ENCODE measurements at places on chromosomes 7 and 10. TPM values are rescaled to one million over a fixed set of nuclear protein-coding genes. Genes with fewer than 3 reads are reported as not detected.

The MSMB gene
- not detected for polyA plus RNA-seq

The ENTPD1 gene
- polyA plus RNA-seq = not detected

The UCN3 gene
- polyA plus RNA-seq = not detected

The TFPI2 gene
- 4.6 TPM for polyA plus RNA-seq

The MEOX2 gene
- 79.8 TPM for polyA plus RNA-seq

The LANCL2 gene
- not detected for polyA plus RNA-seq

The THSD7A gene
- polyA plus RNA-seq = 4.0 TPM

The CTBP2 gene
- 44.0 TPM for polyA plus RNA-seq

The CALCR gene
- polyA plus RNA-seq = 11.8 TPM

The CLCN1 gene
- 2.0 TPM for polyA plus RNA-seq

The FAM237B gene
- polyA plus RNA-seq = not detected

The ACBD7 gene
- 1.7 TPM for polyA plus RNA-seq

The CTTNBP2 gene
- not detected for polyA plus RNA-seq

The TMEM225B gene
- polyA plus RNA-seq = not detected

The ANKRD7 gene
- polyA plus RNA-seq = 0.26 TPM

The ATG9B gene
- 0.84 TPM for polyA plus RNA-seq

The TSPAN12 gene
- 60.7 TPM for polyA plus RNA-seq

The MBL2 gene
- polyA plus RNA-seq = not detected

The HIP1 gene
- polyA plus RNA-seq = 19.1 TPM

The TMEM229A gene
- polyA plus RNA-seq = 0.11 TPM

The ATOH7 gene
- polyA plus RNA-seq = not detected

DNA sequence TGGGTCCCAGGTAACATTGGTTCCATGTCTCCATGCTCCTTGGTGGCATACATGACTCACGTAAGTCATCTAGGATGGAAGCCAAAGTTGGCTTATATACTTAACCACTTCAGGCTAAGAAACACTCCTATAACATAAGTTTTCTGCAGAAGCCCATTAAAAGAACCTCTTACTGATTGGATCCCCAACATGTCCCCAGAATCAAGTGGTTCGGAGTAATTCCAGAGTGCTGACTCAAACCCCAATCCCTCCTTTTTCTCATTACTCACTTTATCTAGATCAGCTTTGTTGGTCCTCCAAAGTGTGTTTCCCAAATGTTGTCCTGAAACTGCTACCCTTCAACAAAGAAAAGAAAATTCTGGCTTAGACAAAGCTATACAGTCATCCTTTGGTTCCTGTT lies 10.1 kb upstream of the ATOH7 start:
- DNase-seq = no peak

DNA sequence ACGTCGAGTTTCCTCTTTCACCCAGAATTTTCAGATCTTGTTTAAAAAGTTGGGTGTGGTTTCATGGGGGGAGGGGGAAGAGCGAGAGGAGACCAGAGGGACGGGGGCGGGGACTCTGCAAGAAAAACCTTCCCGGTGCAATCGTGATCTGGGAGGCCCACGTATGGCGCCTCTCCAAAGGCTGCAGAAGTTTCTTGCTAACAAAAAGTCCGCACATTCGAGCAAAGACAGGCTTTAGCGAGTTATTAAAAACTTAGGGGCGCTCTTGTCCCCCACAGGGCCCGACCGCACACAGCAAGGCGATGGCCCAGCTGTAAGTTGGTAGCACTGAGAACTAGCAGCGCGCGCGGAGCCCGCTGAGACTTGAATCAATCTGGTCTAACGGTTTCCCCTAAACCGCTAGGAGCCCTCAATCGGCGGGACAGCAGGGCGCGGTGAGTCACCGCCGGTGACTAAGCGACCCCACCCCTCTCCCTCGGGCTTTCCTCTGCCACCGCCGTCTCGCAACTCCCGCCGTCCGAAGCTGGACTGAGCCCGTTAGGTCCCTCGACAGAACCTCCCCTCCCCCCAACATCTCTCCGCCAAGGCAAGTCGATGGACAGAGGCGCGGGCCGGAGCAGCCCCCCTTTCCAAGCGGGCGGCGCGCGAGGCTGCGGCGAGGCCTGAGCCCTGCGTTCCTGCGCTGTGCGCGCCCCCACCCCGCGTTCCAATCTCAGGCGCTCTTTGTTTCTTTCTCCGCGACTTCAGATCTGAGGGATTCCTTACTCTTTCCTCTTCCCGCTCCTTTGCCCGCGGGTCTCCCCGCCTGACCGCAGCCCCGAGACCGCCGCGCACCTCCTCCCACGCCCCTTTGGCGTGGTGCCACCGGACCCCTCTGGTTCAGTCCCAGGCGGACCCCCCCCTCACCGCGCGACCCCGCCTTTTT lies at the start of gene VIM:
Gene VIM, plus strand, starts transcription at position 151 of the 925 bp plus-strand sequence. CDS start 1,182 bp downstream, outside the sequence.
- DNase-seq = peak; percentile 94

- no peak for DNase-seq
Observed at GRCh38 chr7:7686811-7687508, 31.4 kb downstream of the RPA3 start.

- no peak for DNase-seq
Observed at GRCh38 chr10:11742009-11742778, at the start of gene ECHDC3. Gene ECHDC3, plus strand, starts transcription at chr10:11742382. Its CDS starts 195 bp downstream, at chr10:11742577.

DNA sequence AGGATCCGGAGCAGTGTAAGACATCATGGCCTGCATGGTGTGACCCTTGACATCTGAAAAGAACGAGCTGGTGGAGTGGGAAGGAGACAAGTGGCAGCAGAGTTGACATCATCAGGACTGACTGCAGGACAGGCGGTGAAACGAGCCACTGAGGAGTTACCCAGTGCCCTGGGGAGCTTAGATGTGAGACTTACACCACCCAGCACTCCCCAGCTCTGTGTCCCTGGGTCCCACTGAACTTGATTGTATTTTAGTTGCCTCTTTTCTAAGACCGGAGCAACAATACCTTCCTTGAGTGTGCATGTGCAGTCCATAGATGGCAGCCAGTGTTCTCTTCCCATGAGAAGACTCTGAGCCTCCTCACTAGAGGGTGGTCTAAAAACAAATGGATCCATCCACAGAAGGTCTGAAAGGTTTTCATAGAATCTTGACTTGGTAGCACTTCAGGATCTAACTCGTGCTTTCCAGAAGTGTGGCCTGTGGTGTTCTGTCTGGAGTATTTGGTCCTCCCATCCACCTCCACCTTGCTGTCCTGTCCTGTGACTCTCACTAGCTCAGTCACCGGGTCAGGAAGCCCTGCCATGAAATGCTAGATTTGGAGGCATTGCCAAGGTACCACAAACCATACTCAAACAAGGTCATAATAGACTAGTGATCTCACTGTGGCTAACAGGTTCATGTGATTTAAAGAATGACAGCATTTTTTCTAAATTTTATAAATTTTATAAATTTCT lies 59.0 kb downstream of the IKZF1 start:
- DNase-seq = no peak

- DNase-seq = peak; percentile 31
Observed at GRCh38 chr7:16067711-16068110, 353.6 kb downstream of the CRPPA start.

- peak; percentile 52 for DNase-seq
Observed at GRCh38 chr10:86688398-86688921, 20.1 kb downstream of the LDB3 start.

DNA sequence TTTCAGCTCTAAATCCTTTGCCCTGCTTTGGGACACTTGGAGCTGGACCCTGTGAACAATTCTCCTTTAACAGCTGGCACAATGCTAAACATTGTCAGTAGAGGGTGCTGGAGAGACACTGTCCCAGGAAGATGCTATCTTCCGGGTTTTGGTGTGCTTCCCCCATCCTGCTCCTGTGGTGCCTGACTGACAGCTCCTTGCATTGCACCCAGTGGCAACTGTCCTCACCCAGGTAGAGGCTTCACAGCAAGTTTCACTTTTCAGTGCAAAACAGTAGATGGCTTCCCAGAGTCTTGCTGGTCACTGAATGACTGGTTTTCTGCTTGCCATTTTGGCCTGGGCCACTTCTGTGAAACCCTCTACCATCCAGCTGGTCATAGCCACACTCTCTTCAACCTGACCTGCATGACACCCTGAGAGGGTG lies 77.3 kb downstream of the CDC14C start:
- no peak for DNase-seq

GRCh38 chr10:11563936-11564335 lies 47.5 kb downstream of the USP6NL start:
- no peak for DNase-seq

GRCh38 chr10:129344731-129345355 lies 122.2 kb upstream of the MGMT start:
- no peak for DNase-seq

DNA sequence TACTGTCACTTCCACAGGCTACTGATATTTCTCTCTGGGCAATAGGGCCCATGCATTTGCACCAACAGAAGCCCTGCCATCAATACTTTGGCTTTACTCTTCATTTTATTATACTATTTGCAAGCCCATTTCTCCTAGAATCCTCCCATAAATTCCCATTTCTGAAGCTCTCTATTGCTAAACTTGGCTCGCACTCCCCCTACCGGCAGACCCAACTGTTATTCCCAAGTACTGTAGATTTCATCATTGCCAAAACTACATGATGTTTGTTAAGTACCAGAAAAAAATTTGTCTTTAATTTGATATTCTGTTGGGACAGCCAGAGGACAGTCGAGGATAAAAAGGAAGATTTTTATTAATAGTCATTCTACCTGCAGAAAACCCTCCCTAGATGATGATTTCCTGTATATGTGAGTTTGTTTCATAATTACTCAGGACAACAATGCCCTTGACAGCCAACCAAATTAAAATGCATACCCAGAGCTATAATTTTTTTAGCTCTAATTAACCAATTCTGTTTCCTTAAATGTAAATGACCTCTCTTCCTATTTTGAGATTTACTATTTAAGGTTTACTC lies 298.6 kb downstream of the REEP3 start:
- peak; percentile 66 for DNase-seq

DNA sequence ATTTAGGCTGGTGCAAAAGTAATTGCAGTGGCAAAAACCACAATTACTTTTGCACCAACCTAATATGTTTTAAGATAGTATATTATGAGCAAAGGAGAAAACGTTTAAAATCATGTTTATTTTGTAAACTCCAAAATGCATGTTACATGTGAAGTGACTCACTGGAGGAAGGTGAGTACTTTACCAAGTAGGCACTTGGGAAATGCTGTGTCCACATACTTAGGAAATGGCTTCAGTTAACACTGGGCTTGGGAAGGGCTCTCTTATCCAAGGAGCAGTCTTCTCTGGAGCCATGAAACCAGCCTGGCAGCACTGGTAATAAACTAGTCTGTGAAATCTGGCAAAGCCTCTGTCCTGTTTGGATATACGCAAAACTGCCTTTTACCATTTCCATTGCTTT lies 4.4 kb downstream of the RPS24 start:
- DNase-seq = no peak

- no peak for DNase-seq
Observed at GRCh38 chr7:44305564-44306507, 19.6 kb downstream of the CAMK2B start.

DNA sequence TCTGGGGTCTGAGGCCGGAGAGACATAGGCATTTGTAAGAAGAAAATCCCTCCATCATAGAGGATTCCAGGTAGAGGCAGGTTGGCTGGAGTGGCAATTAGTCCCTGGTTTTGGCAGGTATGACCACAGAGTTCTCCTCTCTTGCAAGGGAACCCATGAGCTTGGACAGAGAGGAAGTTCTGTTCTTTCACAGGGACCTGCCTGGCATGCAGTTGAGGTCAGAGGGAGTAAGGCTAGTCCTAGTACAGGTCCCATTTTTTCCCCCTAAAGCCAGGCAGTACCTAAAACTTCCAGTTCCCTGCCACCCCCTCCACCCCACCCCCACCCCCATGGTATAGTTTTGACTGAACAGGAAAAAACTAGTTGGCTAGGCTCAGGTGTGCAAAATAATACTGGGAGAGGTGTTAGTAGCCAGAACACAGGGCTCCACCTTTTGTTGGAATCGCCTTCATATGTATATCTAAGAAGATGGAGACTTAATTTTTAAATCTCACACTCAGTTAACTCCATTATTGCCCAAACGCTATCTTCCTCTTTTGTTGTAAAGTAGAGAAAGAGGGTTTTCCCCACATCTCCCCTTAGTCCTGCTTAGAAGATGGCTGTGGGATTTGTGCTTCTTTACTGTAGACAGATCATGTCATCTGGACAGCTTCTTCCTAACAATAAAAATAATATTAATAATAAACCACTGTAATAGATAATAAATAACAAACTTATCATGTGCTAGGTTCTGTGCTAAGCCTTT lies 188.1 kb downstream of the TCF7L2 start:
- DNase-seq = no peak

- no peak for DNase-seq
Observed at GRCh38 chr7:512541-513311, 6.9 kb downstream of the PDGFA start.

DNA sequence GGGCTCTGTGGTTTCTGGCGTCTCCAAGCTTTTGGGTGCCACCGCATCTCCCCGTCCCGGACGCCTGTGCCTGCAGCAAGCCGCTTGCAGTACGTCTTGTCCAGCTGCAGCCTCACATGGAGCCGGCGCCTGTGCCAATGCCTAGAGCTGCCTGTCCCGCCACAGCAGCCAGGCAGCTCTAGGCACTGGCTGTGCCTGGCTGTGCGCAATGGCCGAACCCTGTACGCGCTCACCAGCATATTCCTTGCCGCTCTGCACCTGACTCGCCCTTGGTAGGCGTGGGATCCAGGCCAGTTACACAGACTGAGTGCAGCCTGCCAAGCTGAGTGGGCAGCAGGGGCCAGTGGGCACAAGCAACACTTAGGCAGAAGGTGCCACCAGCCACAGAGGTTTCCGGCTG lies 381.2 kb upstream of the SORCS1 start:
- no peak for DNase-seq

GRCh38 chr7:39553436-39553835 lies 12.8 kb upstream of the YAE1 start:
- no peak for DNase-seq

DNA sequence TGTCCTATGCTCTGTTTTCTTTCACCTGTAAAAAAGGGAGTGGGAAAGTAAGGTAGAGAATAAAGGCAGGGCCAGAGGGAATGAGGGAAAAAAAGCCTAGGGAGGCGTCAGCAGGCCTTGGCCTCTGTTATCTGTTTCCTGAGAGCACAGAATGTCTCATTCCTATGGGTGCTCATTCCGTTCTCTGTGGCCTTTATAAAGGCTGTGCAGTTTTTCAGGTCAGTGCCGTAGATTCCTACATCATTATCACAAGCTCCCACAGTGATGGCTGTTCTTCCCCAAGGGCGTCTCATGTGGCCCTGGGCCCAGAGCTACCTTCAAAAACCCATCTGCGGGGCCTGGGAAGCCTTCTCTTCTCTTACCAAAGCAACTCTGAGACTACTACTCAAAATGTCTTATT lies 16.7 kb upstream of the AKR1B10 start:
- DNase-seq = no peak

DNA sequence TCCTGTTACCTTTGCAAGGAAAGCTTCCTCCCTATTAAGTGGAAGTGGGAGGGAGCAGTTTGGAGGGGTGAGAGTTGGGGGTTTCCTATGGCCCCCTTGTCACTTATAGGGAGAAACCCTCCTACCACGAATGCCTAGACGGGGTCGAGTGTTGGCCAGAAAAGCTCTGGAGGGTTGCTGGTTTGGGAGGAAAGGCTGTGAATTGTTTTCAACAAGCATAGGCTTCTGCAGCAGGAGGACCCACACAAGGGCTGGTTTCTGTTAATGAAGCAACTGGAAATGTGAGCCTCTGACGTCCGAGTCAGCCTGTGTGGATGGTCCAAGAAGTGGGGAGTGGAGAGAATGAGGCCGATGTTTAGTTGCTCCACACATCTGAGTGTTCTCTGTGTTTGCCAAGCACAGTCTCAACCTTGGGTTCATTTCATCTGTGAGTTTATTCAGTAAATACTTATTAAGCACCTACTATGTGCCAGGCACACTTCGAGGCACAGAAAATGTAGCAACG lies 37.3 kb upstream of the LEP start:
- no peak for DNase-seq

GRCh38 chr10:57946833-57947232 lies 320.9 kb downstream of the IPMK start:
- DNase-seq = no peak

GRCh38 chr7:26919906-26920493 lies 55.6 kb upstream of the SKAP2 start:
- no peak for DNase-seq

- no peak for DNase-seq
Observed at GRCh38 chr7:105874055-105874454, 2.3 kb downstream of the ATXN7L1 start.
